ENCODE measurements at places on chromosomes 3 and 15.
A peak's percentile ranks its signal among the peaks of the same experiment; 100 is the strongest.

- H3K4me1 ChIP-seq = no peaks in the 10 kb centered on the region
- H3K27ac ChIP-seq = no peak overlapping the region
- H3K27me3 ChIP-seq = no peaks in the 10 kb centered on the region
- H3K4me3 ChIP-seq = no peak overlapping the region
- DNase-seq = peak; percentile 74
Measured at GRCh38 chr3:111967651-111968274, 11.1 kb upstream of the ABHD10 start.

- DNase-seq = no peak
- H3K36me3 ChIP-seq = no peaks in the 10 kb centered on the region
- no peaks in the 10 kb centered on the region for H3K27me3 ChIP-seq
- H3K4me1 ChIP-seq = peaks cover 8% of the 10 kb centered on the region
- H3K27ac ChIP-seq = no peak overlapping the region
Measured at GRCh38 chr15:74396445-74397238, 29.2 kb upstream of the CYP11A1 start.

GRCh38 chr3:72744330-72744729 is 103.9 kb downstream of the SHQ1 start:
- H3K27me3 ChIP-seq = no peaks in the 10 kb centered on the region
- no peaks in the 10 kb centered on the region for H3K36me3 ChIP-seq
- H3K4me1 ChIP-seq = peaks cover 2% of the 10 kb centered on the region
- DNase-seq = no peak

GRCh38 chr3:115233021-115233420 is 85.9 kb upstream of the ZBTB20 start:
- no peaks in the 10 kb centered on the region for H3K27me3 ChIP-seq
- H3K36me3 ChIP-seq = no peaks in the 10 kb centered on the region
- no peaks in the 10 kb centered on the region for H3K4me1 ChIP-seq
- H3K27ac ChIP-seq = no peak overlapping the region

GRCh38 chr3:149273096-149273751 is 51.6 kb upstream of the CP start:
- no peak for DNase-seq
- no peak overlapping the region for H3K27ac ChIP-seq
- no peaks in the 10 kb centered on the region for H3K36me3 ChIP-seq
- H3K27me3 ChIP-seq = no peaks in the 10 kb centered on the region
- H3K4me3 ChIP-seq = no peak overlapping the region
- peaks cover 6% of the 10 kb centered on the region for H3K4me1 ChIP-seq

DNA sequence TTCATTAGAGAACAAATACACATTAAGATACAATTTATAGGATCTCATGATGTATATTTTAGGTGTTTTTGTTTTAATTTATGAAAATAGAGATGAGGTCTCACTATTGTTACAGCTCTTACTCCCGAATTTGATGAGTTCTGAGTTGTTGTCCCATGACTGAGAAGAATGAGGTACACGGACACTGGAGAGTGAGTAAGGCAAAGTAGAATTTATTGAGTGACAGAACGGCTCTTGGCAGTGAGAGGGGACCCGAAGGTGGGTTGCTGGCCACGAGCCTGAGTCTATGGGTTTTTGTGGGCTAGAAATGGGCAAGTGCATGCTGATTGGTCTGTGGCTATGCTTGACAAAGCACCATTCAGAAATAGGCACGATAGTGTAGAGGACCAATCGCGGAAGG is 3.1 kb upstream of the RNF168 start:
- no peak overlapping the region for H3K4me3 ChIP-seq
- no peaks in the 10 kb centered on the region for H3K27me3 ChIP-seq
- H3K27ac ChIP-seq = no peak overlapping the region
- H3K36me3 ChIP-seq = no peaks in the 10 kb centered on the region

- no peaks in the 10 kb centered on the region for H3K4me1 ChIP-seq
- H3K27me3 ChIP-seq = no peaks in the 10 kb centered on the region
- H3K27ac ChIP-seq = no peak overlapping the region
- DNase-seq = no peak
- H3K36me3 ChIP-seq = no peaks in the 10 kb centered on the region
Measured at GRCh38 chr3:55574671-55575070, 87.6 kb upstream of the WNT5A start.

DNA sequence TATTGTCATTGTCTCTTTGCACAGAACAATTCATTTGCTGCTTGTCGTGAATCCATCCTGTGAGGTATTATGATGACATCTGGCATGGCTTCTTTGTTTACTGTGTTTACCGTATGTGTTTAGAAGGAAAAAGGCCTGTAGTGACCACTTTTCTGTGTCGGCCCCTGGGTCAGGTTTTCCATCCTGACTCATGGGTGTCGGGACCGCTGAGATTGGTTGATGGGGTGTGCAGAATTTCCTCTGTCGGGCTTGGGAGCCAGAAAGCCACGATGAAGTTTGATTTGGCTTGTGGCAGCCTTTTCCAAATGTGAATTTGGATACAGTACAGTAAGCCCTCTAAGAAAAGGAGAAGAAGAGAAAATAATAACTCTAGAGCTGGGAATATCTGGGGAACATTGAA is 113.5 kb downstream of the FNDC3B start:
- no peaks in the 10 kb centered on the region for H3K27me3 ChIP-seq
- H3K36me3 ChIP-seq = no peaks in the 10 kb centered on the region
- no peak overlapping the region for H3K27ac ChIP-seq

DNA sequence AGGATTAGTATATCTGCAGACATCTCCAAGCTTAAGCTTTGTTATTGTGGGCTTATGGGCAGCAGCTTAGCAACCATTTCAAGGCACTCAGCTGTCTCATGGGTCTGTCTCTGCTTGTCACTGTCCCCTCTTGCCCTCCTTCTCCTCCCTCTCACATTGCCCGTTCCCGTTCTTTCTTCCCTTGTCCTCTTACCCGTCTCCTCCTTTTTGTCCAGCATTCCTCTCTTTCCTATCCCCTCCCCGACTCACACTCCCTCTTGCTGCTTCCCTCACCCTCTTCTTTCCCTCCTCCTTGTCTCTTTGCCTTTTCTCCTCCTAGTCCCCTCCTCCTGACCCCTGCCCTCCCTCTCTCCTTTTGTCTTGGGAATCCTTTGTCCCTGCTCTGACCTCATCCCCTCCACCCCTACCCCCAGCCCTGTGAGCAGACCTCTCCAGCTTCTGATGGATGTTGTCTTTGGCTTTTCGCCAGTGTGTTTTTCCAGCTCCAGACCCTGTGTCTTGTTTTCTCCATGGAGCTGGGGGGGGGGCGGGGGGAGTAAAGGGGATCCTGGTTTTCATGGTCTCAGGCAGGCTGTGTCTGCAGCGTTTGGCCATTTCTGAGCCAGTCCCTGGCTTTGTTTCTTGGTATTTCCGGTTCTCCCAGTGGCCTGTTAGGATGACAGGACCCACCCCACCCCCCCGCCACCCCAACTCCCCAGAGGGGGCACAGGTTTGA is 47.9 kb upstream of the TRAK1 start:
- H3K27me3 ChIP-seq = no peaks in the 10 kb centered on the region
- no peak overlapping the region for H3K4me3 ChIP-seq
- H3K36me3 ChIP-seq = no peaks in the 10 kb centered on the region
- H3K27ac ChIP-seq = no peak overlapping the region
- H3K4me1 ChIP-seq = no peaks in the 10 kb centered on the region

- H3K27ac ChIP-seq = no peak overlapping the region
- no peak overlapping the region for H3K4me3 ChIP-seq
- H3K27me3 ChIP-seq = no peaks in the 10 kb centered on the region
- DNase-seq = no peak
- H3K36me3 ChIP-seq = peaks cover 5% of the 10 kb centered on the region
Measured at GRCh38 chr15:56194035-56194434, 49.6 kb downstream of the RFX7 start.

GRCh38 chr3:143383421-143383820 is 263.9 kb downstream of the CHST2 start:
- H3K4me1 ChIP-seq = no peaks in the 10 kb centered on the region
- no peak overlapping the region for H3K27ac ChIP-seq
- no peak overlapping the region for H3K4me3 ChIP-seq
- no peaks in the 10 kb centered on the region for H3K27me3 ChIP-seq

DNA sequence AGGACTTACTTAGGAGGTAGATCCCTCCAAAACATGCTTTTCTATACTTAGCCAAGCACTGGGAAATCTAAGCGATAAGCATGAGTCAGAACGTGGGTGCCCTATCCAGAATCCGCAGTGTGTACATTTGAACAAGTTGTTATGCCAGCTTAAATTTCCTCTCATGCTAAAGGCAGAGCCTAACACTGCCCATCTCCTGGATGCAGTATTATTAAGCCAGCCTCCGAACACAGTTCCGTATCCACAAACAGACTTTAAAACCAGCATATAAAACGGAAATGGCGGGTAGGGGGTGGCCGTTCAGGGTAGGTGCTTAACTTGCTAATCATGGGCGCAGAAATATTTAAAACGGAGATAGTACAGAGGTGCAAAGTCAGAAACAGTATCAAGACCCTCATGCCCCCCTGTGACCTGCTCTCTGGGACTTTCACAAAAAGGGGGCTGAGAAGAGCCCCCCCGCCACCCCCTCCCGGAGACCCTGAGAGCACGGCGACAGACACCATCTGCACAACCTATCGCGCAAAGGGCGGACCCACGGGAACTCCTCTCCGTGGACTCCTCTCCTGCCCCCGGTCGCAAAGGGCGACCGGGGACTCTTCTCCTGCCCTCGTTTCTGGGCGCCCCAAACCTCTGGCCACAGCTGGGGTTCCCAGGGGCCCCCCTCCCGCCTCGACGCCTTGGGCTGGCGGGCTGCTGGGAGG is 889 bp upstream of the LRRIQ4 start:
- no peak for DNase-seq
- no peaks in the 10 kb centered on the region for H3K27me3 ChIP-seq
- H3K27ac ChIP-seq = no peak overlapping the region
- peak overlapping the region; percentile 72 for H3K4me3 ChIP-seq
- peaks cover 12% of the 10 kb centered on the region for H3K4me1 ChIP-seq

DNA sequence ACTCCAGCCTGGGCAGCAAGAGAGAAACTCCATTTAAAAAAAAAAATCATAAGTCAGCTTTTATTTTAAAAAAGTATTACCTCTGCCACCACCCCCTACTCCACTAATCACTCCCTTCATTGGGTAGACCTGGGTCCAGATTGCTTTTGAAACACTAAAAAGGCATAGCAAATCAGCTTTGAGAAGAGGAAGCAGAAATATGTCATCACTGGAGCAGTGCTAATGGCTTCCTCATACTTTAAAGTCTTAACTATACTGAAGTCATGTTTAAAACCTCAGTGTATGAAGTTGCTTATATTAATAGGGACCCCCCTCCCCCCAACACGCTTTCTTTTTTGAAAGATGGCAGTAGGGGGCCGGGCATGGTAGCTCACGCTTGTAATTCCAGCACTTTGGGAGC is 1.0 kb upstream of the HTR3D start:
- no peak overlapping the region for H3K27ac ChIP-seq
- no peak for DNase-seq
- H3K4me3 ChIP-seq = no peak overlapping the region
- H3K36me3 ChIP-seq = no peaks in the 10 kb centered on the region
- no peaks in the 10 kb centered on the region for H3K27me3 ChIP-seq
- no peaks in the 10 kb centered on the region for H3K4me1 ChIP-seq

DNA sequence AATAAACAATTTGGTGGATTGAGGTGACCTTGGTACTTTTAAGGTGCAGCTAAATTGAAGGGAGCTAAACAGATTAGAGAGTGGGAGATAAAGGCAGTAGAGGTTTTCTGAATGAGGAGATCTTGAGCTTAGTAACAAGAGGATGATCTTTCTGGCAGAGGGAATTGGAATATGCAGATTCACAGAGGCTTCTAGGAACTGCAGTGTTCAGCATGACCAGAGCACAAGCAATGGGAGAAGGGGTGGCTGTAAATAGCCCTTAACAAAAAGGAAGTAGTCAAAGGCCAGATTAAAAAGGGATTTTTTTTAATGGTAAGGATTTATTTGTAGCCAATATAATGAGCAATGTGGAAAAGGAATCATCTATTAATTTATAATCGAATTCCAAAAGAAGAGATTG is 5.7 kb upstream of the BNIP2 start:
- H3K27me3 ChIP-seq = no peaks in the 10 kb centered on the region
- DNase-seq = no peak
- H3K36me3 ChIP-seq = no peaks in the 10 kb centered on the region
- H3K4me3 ChIP-seq = no peak overlapping the region
- H3K27ac ChIP-seq = no peak overlapping the region

GRCh38 chr3:160169139-160169976 is 55.9 kb upstream of the C3orf80 start:
- no peak overlapping the region for H3K4me3 ChIP-seq
- no peaks in the 10 kb centered on the region for H3K36me3 ChIP-seq
- H3K27ac ChIP-seq = no peak overlapping the region
- H3K27me3 ChIP-seq = no peaks in the 10 kb centered on the region

DNA sequence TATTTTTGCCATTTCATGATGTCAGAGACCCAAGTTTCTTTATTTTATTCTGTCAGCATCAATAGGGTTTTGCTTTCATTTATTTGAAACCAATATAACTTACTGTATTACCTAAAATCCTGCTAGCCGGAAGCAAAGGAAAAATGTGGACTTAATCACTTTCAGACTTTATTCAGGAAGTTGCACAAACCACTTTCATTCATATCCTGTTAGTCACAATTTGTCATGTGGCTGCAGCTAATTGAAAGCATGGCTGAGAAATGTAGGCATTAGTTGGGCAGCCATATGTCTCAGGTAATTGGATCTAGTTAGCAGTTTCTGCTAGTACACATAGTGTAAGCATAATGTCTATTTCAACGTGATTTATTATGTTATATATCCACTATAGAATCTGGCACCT is 462.3 kb upstream of the SGO1 start:
- no peak overlapping the region for H3K27ac ChIP-seq
- no peaks in the 10 kb centered on the region for H3K36me3 ChIP-seq
- no peak for DNase-seq

GRCh38 chr3:37935290-37935668 is 55.3 kb upstream of the VILL start:
- no peak for DNase-seq
- H3K36me3 ChIP-seq = no peaks in the 10 kb centered on the region
- H3K27me3 ChIP-seq = no peaks in the 10 kb centered on the region
- no peak overlapping the region for H3K27ac ChIP-seq
- no peak overlapping the region for H3K4me3 ChIP-seq

GRCh38 chr3:115704661-115705338 is 81.5 kb downstream of the GAP43 start:
- H3K4me1 ChIP-seq = no peaks in the 10 kb centered on the region
- no peak overlapping the region for H3K27ac ChIP-seq
- H3K36me3 ChIP-seq = no peaks in the 10 kb centered on the region
- DNase-seq = no peak
- no peak overlapping the region for H3K4me3 ChIP-seq
- no peaks in the 10 kb centered on the region for H3K27me3 ChIP-seq

DNA sequence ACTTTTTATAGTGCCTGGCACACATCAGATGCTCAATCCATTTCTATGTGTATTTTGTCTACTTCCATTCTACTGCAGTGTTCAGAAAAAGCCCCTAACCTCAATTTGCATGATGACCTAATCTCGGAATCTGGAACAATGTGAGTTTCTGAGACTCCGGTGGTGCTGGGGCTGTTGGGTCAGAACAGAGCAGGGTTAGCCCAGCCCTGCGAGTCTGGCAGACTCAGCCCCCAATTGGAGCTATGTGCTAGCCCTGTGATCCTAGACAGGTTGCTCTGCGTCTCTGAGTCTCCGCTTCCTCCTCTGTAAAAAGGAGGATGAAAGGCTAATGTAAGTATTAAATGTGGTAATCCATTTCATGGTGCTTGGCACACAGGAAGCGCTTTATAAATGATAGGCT is 95.0 kb upstream of the ICE2 start:
- DNase-seq = peak; percentile 62
- peak overlapping the region; percentile 93 for H3K27ac ChIP-seq
- peak overlapping the region; percentile 6 for H3K4me3 ChIP-seq
- H3K4me1 ChIP-seq = peaks cover 72% of the 10 kb centered on the region

GRCh38 chr3:31823184-31823583 is 157.9 kb downstream of the OSBPL10 start:
- H3K4me3 ChIP-seq = no peak overlapping the region
- H3K27ac ChIP-seq = no peak overlapping the region
- no peaks in the 10 kb centered on the region for H3K36me3 ChIP-seq

GRCh38 chr15:84810073-84810840 is 6.9 kb upstream of the ALPK3 start:
- H3K27me3 ChIP-seq = no peaks in the 10 kb centered on the region
- H3K36me3 ChIP-seq = no peaks in the 10 kb centered on the region
- DNase-seq = no peak
- no peaks in the 10 kb centered on the region for H3K4me1 ChIP-seq
- H3K4me3 ChIP-seq = no peak overlapping the region

Measured in effector memory CD4-positive, alpha-beta T cell (primary cell).